ENCODE measurements at places on chromosomes 6 and 20. TPM values are rescaled to one million over a fixed set of nuclear protein-coding genes. Genes with fewer than 3 reads are reported as not detected.

GSTA2 gene
- total RNA-seq = not detected

TMEM151B gene
- total RNA-seq = not detected

SH3BGRL2 gene
- 0.29 TPM for total RNA-seq

TLDC2 gene
- total RNA-seq = not detected

PAX1 gene
- total RNA-seq = not detected

CST8 gene
- not detected for total RNA-seq

RIMS1 gene
- not detected for total RNA-seq

OARD1 gene
- 21.3 TPM for total RNA-seq

CALHM4 gene
- total RNA-seq = not detected

SCGN gene
- not detected for total RNA-seq

OVOL2 gene
- total RNA-seq = 0.21 TPM

NMBR gene
- not detected for total RNA-seq

CDSN gene
- not detected for total RNA-seq

CD93 gene
- total RNA-seq = not detected

RSPH3 gene
- 4.6 TPM for total RNA-seq

RUNX2 gene
- 1.3 TPM for total RNA-seq

CBLN4 gene
- not detected for total RNA-seq

TP53TG5 gene
- not detected for total RNA-seq

ZBTB9 gene
- 10.3 TPM for total RNA-seq

MLIP gene
- total RNA-seq = not detected

NDRG3 gene
- 21.6 TPM for total RNA-seq

XKR7 gene
- not detected for total RNA-seq

DNAH8 gene
- total RNA-seq = not detected

TDRD6 gene
- total RNA-seq = not detected
